Ureter (tissue), 1 donor: ENCODE measurements at places on chromosomes 5 and 9. TPM values are rescaled to one million over a fixed set of nuclear protein-coding genes. Genes with fewer than 3 reads are reported as not detected.

RNF44 gene
- 71.5 TPM for total RNA-seq

RLN1 gene
- not detected for total RNA-seq

NMUR2 gene
- not detected for total RNA-seq

IFNB1 gene
- total RNA-seq = not detected

PCDHGA4 gene
- 4.2 TPM for total RNA-seq

NXNL2 gene
- 0.70 TPM for total RNA-seq

SPINK4 gene
- not detected for total RNA-seq

GGTA1 gene
- total RNA-seq = 2.0 TPM

MAMDC2 gene
- total RNA-seq = 46.3 TPM

CEL gene
- 3.0 TPM for total RNA-seq

FYB1 gene
- 17.9 TPM for total RNA-seq

SLC45A2 gene
- total RNA-seq = not detected

MARCHF3 gene
- total RNA-seq = 7.0 TPM

DBH gene
- total RNA-seq = not detected

PDE6A gene
- not detected for total RNA-seq

BAAT gene
- total RNA-seq = not detected

DNAH5 gene
- total RNA-seq = 13.3 TPM

CMYA5 gene
- 33.4 TPM for total RNA-seq

ACOT12 gene
- total RNA-seq = not detected
